ENCODE measurements at places on chromosomes 2 and 18.

GRCh38 chr18:59238385-59238784, 18.4 kb downstream of the GRP start:
- no peak for DNase-seq

- DNase-seq = no peak
Observed at GRCh38 chr2:190540048-190540447, 5.5 kb upstream of the NEMP2 start.

- peak; percentile 21 for DNase-seq
Observed at GRCh38 chr18:47756364-47757016, 174.0 kb downstream of the SMAD2 start.

DNA sequence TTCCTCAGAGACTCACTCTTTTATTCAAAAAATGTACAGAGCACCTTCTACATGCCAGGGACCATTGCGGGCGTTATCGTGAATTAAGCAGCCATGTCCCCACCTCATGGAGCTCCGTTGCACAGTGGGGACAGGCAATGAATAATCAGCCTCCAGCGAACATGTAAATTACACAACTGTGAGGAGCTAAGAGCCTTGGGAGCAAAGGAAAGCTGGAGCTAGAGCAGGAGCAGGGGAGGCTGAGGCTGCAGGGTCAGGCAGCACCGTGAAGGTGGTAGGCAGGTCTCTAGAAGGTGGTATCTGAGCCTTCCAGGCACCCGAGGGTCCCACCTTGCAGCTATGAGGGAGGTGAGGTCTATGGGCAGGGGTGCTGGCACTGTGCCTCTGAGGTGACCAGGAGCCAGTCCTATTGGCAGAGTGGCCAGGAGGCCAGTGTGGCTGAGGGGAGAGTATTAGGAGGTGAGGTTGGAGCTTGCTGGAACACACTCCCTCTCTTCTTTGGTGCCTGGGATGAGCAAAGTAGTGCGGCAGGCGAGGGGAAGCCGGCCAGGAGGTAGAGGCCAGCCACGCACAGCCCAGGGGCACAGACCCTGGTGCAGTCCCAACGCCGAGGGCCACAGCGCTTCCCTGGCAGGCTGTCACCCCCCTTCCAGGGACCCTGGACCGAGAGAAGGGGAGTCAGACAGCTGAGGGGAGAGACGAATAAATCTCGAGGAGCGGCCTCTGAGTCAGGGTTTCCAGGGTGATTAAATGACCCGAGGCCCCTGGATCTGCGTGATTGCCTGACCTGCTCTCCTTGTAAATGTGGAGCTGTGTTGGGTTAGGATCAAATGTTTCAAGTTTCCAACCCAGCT, 167.3 kb downstream of the SEPTIN10 start:
- DNase-seq = no peak

- DNase-seq = no peak
Observed at GRCh38 chr2:57497489-57498096, 549.0 kb upstream of the VRK2 start.

DNA sequence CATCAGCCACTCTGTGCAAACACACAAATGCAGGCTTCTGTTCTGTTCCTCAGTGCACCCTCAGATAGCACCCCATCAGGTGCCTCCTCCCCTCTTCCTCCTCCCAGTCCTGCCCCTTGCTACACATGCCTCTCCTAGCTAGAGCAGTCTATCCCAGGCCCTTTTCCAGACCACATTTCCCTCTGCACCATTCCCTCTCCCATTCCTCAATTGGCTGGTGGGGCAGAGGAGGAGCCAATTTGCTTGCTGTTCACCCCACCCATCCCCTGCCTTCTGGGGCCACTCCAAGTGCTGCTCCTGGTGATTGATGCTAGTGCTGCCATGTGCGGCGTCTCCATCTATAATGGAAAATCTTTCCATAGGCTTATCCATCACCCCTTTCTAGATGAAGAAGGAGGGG, 5.4 kb downstream of the CFAP65 start:
- DNase-seq = no peak

Measured in activated CD4-positive, alpha-beta T cell treated with anti-CD3 and anti-CD28 coated beads for 24 hours (primary cell).